ENCODE measurements at places on chromosomes 7 and 10.
A peak's percentile ranks its signal among the peaks of the same experiment; 100 is the strongest.

DNA sequence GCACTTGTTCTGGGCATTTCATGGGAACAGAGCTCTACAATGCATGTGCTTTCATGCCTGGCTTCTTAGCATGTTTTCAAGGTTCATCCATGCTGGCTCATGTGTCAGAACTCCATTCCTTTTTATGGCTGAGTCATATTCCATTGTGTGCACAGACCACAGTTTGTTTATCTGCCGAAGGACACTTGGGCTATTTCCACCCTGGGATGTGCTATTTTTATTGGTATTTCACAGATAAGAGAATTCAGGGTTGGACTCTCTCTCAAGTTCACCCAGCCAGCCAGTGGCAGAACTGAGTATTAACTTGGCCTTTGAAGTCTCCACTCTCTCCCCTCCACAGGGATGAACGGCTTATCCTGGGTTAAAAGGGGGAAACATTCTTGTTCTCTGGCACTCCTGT lies 190.7 kb upstream of the GPR26 start:
- no peak for DNase-seq

- no peak for DNase-seq
These were observed 16.6 kb upstream of the SLC18A3 start for GRCh38 chr10:49593564-49593875.

DNA sequence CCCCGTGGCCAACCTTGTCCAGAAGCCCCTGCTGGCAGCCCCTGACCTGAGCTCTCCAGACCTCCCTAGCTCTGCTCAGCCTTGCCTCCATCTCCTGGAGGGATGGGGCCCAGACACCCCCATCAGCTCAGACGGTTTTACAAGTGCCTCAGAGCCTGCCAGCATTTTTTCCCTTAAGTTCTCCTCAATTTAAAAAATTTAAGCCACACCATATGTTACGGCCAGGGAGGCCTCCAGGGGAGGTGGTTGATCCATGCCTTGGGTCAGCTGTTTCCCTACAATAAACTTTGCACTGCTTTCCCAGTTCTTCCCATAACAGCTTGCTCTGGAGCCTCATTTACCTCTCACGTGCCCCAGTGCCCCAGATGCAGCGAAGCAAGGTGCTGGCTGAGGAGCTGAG lies 143.5 kb downstream of the RGS10 start:
- DNase-seq = no peak

DNA sequence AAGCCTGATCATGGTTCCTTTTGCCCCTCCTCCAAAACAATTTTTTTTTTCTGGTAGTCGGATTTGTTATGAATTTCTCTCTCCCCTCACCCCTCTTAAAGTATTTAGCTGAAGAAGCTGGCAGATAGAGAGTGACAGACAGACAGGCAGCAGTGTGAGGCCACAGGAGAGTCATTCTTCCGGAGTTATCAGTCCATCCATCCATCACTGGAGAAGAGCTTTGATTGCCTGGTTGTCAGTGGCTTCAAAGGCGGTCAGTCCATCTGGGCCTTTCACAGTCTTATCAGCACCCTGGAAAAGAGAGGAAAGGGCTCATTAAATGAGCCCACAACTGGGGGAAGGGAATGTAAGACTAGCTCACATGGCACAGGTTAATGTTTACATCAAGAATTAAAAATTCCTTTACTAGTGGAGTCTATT lies 47.4 kb downstream of the MTPN start:
- DNase-seq = no peak

DNA sequence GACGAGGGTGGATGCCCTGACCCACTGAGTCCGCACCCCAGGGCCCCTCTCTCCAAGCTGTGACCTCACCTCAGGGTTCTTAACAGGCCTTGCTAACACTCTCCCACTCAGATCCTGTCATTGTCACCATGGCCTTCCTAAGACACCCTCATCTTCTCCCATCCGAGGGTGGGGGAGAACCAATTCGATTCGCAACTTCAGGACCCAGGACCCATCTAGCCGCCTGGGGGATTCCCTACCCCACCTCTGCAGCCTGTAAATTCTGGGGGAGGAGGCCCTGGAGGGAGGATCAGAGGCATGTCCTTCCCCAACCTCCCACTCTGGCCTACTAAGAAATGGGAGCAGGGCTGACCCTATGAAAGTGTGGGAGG lies 17.4 kb downstream of the TRIM8 start:
- no peak for DNase-seq

DNA sequence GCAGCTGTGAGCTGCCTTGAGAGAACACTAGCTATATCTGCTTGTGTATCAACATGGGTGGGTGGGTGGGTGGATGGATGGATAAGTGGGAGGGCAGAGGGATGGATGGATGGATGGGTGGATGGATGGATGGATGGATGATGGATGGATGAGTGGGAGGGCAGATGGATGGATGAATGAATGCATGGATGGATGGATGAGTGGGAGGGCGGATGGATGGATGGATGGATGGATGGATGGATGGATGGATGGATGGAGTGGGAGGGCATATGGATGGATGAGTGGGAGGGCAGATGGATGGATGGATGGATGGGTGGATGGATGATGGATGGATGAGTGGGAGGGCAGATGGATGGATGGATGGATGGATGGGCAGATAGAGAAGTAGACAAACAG lies 76.1 kb downstream of the MKI67 start:
- DNase-seq = no peak

DNA sequence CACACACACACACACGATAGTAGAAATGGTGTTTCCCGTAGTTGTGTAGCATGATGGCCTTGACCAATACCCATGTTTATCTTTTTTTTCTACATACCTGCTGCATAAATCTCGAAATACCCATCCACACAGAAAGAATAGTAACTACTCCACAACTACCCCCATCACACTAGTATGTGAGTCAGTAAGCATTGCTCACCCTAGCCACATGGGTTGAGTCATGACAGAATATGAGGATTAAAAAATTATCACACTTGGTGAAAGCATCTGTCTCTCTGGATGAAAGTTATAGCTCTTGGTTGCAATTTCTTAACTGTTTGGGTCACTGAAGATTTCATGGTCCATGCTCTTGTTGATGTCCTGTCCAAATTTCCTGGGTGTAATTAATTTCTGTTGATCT lies 103.4 kb upstream of the MDFIC start:
- DNase-seq = no peak

GRCh38 chr7:115851291-115851690 lies 179.3 kb downstream of the TFEC start:
- DNase-seq = no peak

DNA sequence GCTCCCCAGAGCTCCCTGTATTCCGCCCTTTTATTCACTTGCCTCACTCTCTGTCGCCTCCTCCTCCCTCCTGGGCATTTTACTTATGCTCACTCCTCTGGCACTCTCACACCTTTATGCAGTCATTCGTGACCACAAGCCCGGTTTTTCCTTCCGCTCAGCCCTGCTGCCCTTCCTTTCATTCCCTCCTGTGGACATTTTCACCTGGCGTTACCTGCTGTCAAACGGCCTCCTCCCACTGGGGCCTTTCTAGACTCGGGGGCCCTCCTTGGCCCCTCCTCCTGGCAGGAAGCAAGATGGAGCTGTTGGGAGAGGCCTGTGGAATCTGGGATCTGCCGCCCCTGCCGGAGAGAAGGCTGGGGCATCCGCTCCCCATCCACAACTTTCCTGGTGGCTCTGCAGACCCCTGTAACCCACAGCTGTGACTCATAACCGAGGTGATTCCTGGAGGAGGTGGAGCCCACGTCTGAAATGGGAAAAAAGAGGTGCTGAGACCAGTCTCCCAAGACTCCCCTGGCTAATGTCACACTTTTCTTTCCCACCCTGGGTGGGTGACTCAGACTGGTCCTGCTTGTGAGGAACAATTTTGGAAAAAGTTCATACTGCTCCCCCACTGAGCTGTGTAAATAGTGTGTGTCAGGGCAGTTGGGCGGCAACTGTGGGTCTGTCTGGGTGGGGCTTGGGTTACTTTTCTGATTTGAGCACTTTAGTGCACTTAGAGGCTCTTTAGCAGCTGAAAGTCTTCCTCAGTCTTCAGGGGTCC lies 1.2 kb downstream of the VCL start:
- peak; percentile 47 for DNase-seq

GRCh38 chr7:51025668-51026067 lies 243.0 kb upstream of the GRB10 start:
- no peak for DNase-seq

DNA sequence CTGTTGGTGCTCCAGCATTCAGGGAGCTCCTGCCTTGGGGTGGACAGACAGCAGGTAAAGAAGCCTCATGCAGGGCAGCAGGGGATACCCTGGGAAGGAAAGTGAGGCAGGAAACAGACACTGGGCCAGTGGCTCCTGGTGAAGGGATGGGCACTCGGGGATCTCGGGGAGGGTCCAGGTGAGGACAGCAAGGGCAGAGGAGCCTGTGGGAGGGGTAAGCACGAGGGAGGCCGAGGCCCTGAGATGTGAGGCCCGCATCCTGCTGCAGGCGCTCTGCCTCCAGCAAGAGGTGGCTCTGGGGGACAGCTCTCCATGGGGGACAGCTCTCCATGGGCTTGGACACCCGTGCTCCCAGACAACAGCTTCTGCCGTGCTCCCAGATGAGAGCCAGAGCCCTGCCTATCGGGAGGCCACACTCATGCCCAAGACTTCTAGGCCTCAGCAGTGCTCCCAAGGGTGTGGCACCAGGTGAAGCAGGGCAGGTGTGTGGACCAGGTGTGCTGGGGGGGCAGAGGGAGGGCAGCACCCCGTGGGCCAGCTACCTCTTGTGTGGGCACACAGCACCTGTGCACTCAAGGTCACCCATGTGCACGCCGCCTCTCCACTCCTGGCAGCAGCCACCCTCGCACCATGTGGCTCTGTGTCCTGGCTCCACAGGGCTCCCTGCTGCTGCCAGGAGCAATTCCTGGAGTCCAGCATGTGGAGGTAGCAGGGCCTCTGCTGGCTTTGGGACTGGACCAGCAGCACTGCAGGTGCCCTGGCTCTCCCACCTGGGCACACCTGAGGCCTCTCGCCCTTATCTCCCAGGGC lies 93.6 kb upstream of the INSIG1 start:
- DNase-seq = no peak

GRCh38 chr10:62560201-62560819 lies 186.1 kb downstream of the ZNF365 start:
- no peak for DNase-seq

- no peak for DNase-seq
These were observed 60.1 kb downstream of the ERCC6 start for GRCh38 chr10:49478819-49479218.

DNA sequence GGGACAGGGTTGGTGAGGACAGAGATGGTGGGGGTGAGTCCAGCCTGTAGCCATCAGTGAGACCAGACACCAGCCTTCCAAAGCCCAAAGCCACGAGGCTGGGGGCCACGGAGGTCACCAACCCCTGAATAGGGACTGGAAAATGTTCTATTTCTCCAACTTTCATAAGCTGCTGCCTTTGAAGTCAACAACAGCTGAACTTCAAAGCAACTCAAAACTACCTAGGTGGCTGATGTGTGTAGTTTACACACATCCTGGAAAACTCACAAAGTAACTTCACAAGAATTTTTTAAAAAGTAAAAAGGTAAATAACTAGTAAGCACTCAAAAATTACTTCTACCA lies 88.8 kb downstream of the CHST15 start:
- no peak for DNase-seq

DNA sequence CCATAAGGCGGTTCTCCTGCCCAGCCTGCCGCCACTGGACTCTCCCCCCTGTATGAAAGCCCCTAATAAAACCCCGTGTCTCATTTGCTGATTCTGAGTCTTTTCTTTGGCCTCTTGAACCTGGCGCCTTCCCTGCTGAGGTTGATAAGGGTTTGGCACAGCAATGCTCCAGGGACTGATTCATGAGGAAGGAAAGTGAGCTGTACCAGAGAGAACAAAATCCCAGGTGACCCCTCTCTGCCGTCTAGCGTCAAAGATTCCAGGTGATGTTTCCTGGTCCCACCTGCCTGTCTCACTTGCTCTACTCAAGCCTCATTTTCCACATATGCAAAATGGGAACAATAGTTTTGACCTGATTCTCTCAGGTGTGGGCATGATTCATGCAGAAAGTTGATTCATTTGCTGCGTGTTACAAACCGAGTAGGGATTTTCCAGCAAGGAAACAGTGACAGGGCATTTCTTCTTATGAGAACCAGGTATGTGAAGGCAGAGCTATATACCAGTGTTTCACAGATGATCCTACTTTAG lies 730.6 kb upstream of the IGFBP3 start:
- DNase-seq = no peak

DNA sequence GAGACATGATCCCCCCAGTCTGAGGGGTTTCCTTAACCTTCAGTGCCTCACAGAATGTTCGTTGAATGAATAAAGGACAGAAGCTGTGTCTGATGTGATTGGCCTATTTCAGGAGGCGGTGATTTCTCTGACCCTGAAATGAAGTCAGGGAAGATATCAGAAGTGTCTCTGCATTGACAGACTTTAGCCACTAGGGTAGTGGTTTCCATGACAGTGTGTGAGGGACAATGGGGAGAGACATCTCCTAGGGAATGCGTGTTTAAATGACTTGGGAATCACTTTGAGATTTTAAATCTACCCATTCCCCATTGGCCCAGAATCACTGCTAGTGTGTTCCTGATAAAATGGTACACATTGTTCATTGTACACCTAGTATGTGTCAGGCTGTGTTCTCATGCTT lies 132.0 kb downstream of the CFAP58 start:
- no peak for DNase-seq

- DNase-seq = no peak
These were observed 223.5 kb downstream of the ARHGAP12 start for GRCh38 chr10:31705136-31705535.

DNA sequence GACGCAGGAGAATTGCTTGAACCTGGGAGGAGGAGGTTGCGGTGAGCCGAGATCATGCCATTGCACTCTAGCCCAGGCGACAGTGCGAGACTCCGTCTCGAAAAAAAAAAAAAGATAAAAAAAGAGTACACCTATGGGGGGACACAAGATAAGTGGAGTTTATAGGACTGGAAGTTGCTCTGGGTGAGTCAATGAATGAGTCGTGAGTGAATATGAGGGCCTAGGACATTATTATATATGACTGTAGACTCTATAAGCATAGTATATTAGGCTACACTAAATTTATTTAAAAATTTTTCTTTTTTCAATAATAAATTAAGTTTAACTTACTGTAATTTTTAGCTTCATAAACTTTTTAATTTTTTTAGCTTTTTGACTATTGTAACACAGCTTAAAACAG lies 19.4 kb upstream of the SGCE start:
- no peak for DNase-seq

DNA sequence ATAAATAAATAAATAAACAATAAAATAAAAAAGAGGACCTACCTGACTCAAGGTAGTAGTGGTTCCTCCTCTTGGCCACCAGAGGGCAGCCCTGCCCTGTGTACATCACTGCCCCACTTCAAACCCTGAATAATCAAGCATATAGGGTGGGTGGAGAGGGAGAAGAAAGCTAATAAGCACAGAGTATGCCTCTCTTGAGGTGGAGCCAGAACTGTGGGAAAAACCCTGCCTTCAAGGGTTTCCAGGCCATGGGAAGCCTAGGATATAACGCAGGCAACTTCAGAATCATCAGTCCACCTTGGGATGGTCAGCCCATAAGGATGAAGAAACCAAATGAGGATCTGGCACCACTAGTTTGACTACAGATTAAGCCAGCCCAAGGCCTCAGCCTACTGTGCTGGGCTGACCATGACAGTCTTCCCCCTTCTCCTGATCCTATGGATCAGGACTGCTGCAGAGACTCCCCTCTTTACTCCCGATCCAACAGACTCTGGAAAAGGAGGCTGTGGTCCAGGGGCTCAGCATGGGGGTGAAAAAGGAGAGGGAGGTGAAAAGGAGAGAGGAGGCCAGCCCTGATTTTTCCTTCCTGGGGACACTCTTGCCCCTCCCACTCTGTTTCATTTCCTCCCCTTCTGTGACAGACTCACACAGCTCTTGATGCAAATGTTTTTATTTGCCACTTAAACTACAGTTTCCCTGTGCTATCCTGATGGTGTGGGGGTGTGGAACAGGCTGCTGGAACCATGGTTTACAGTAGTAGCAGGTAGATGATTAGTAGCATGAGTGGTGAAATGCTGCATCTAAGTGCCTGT lies 10.1 kb downstream of the AVPI1 start:
- no peak for DNase-seq

Measured in hypothalamus (tissue), 51 donors.